Stimulated activated naive CD8-positive, alpha-beta T cell treated with anti-CD3 and anti-CD28 coated beads, Interleukin-15, amount 100 ng/mL, for 72 hours (primary cell): ENCODE measurements at places on chromosomes 2 and 18.

GRCh38 chr2:85978883-85979780 lies 90.3 kb upstream of the ST3GAL5 start:
- DNase-seq: no peak

- DNase-seq: no peak
Observed at GRCh38 chr18:23636071-23636399, 26.7 kb downstream of the ANKRD29 start.

- DNase-seq: no peak
Observed at GRCh38 chr2:110101280-110101844, 14.3 kb downstream of the MALL start.

DNA sequence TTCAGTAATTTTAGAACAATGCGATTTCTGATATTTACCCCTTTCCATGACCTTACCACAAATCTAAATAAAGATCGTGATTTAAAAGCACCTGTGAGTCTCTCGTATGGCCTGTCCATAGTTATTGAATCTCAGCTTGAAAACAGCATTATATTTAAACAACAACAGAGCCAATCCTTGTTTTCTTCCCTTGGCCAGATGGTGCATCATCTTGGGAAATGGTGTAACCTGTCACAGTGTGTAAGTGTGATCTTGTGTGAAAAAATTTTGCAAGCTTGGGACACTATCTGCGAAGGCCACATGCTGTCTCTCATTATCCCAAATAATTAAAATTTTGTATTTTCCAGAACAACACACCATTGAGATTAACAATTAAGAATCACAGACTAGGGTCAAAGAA lies 262.7 kb upstream of the SPHKAP start:
- no peak for DNase-seq
